ENCODE measurements at places on chromosomes 1 and 21.

GRCh38 chr1:161298116-161298515 lies 11.7 kb downstream of the MPZ start:
- DNase-seq: no peak

GRCh38 chr1:4006676-4007374 lies 106.8 kb upstream of the C1orf174 start:
- DNase-seq: no peak

DNA sequence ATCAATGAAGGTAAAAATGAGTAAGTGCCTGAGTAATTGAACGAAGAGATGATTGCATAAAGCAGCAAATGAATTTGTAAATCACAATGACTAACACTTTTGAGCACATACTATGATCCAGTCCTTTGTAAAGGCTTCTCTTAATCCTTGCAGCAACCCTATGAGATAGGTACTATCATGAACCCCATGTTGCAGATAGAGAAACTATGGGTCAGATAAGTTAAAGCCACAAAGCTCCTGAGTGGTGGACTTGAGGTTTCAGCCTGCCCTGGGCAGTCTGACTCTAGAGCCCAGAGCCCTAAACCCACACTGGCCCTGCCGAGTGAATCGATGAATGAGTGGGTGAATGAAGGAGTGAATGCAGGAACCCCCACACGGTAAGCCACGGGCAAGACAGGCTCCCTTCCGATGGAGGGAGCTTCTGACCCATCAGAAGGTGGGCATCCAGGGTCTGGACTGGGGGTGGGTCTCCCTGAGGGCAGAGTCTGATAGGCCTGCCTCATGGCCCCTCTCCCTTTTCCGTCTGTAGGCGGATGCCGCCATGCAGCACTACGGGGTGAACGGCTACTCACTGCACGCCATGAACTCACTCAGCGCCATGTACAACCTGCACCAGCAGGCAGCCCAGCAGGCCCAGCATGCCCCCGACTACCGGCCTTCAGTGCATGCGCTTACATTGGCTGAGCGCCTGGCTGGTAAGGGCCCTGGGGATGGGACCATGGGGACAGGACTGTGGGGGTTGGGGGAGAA lies 17.0 kb downstream of the DMBX1 start:
- DNase-seq: peak; percentile 88

GRCh38 chr1:89757532-89757931 lies 63.3 kb upstream of the LRRC8D start:
- no peak for DNase-seq

GRCh38 chr1:8567146-8567545 lies 249.2 kb downstream of the SLC45A1 start:
- DNase-seq: peak; percentile 24

GRCh38 chr1:226960256-226960655 lies 20.2 kb downstream of the COQ8A start:
- no peak for DNase-seq

GRCh38 chr1:232999956-233000625 lies 49.7 kb downstream of the NTPCR start:
- no peak for DNase-seq

GRCh38 chr1:239250353-239251035 lies 135.9 kb upstream of the CHRM3 start:
- DNase-seq: peak; percentile 97

DNA sequence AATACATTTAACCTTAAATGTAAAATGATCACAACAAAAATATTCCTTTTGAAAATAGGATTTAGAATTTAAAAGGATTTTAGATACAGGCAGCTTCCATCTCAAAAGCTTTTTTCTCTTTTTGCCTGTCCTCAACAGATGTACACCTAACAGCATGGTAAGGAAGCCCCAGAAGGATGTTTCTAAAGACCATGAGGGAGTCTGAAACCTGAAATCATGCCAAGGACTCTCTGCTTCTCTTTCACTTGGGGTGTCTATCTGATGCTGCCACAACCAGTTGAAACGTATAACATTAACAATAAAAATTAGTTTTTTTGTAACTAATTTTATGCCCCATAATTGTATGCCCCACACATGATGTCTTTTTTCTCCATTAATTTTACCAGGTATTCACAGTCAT lies 5.4 kb upstream of the ZNF281 start:
- no peak for DNase-seq

DNA sequence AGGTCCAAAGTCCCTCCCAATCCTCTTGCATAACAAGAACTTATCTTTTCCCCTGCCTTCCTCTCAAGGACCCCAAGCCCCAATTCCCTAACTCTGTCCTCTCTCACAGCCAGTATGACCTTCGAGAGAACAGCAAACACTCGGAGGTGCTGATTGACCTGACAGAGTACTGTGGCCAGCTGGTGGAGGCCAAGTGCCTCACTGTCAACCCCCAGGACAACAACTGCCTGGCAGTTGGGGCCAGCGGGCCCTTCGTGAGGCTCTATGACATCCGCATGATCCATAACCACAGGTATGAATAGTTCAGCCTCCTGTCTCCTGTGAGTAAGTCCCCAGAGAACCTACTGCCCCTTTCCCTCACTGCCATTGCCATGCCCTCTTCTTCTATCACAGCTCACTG lies 29.9 kb upstream of the TMEM222 start:
- peak; percentile 37 for DNase-seq

DNA sequence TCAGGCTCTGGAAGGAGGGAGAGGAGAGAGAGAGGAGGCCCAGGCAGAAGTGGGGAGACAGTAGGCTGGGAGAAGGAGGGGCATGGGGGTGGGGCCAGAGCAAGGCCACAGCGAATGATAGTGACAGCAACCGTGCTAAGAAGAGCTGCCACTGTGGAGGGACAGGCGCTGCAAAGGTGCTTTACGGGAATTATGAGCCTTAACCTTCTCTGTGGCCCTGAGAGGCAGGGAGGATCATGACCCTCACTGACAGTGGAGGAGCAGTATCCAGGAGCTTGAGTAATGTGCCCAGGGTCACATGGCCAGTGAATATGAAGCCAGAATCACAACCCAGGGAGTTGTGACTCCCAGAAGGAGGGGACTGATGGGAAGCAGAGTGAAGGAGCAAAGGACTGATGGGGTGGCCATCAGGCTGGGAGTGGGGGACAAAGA lies 53.4 kb upstream of the RPL11 start:
- DNase-seq: no peak

DNA sequence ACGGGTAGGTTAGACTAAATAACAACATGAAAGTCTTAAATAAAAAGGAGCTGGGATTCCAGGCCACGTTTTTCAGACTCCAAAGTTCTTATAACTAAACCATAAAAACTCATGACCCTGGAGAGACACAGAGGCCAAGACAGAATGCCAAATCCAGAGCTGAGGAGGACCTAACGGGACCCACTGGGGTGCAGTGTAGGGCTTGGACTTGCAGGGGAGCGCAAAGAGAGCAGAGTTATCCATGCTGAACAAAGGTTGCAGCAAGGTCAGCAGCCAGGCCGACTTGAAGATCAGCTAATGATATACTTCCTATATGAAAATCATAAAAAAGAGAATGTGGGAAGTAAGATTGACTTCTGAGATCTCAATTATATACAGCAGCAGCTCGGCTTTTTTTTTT lies 237.1 kb downstream of the TM2D1 start:
- DNase-seq: no peak

- DNase-seq: no peak
These were observed 68.5 kb downstream of the PCP4 start for GRCh38 chr21:39935716-39936115.

- DNase-seq: no peak
These were observed 115.0 kb upstream of the TMPRSS2 start for GRCh38 chr21:41622831-41623548.

DNA sequence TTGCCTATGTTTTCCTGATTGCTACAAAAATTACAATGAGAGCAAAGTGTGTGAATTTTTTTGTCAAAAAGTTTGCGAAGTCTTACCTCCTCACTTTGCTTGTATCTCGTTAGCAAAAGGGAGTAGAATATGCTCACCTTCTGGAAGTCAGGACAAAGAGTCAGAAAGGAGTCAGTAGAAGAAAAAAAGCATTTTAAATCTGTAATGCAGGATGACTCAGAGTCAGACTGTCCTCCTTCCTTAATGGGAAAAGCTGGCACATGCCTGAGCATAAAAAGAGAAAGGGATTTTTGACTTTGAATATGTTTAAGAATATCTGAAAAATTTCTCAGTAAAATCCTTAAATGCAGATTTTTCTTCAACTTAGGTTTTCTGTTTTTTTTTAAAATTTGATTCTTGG lies 14.2 kb upstream of the VN1R5 start:
- peak; percentile 19 for DNase-seq

DNA sequence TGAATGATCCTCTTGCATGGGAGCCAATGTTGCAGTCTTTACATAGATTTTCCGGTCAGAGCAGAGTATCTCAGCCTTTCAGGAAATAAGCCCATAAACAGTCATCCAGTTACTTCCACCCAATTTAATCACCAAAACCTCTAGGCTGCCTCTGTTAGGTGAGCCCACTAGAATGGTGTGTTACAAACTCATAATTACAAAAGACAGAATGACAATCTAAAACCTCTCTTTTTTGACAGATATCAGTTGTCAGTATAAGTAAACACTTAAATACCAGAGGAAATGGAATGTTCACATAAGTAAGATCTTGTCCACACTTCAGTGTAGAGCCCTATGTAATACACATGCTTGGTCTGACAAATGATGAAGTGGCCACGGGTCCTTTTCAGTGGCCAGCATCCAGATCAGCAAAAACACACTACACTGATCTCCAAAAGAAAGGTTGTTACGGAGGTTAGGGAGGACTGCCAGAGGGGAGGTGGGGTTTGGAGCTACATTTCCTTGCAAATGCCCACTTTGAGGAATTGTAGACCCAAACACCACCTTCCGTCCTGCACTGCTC lies 71.3 kb upstream of the FBXO28 start:
- DNase-seq: no peak

DNA sequence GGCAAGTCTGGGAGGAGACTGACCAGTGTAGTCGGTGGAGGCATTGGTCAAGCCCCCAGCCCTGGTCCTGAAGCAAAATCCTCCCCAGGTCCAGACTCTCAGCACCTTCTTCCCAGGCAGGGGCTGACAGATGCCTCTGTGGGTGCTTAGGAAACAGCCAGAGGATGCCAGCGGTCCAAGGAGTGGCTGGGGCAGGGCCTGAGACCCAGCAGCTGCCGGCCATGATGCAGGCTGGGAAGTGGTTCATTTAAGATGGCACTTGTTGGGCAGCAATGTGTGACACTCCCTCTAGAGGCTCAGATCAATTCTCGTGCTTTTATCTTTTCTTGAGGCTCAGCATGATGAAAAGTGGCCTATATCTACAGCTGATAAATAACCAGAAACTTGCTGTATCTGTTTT lies 165.0 kb upstream of the VAMP3 start:
- DNase-seq: no peak

GRCh38 chr1:157878059-157878458 lies 36.5 kb upstream of the CD5L start:
- DNase-seq: peak; percentile 58

- no peak for DNase-seq
These were observed 23.9 kb upstream of the RUNX3 start for GRCh38 chr1:24954022-24954421.

DNA sequence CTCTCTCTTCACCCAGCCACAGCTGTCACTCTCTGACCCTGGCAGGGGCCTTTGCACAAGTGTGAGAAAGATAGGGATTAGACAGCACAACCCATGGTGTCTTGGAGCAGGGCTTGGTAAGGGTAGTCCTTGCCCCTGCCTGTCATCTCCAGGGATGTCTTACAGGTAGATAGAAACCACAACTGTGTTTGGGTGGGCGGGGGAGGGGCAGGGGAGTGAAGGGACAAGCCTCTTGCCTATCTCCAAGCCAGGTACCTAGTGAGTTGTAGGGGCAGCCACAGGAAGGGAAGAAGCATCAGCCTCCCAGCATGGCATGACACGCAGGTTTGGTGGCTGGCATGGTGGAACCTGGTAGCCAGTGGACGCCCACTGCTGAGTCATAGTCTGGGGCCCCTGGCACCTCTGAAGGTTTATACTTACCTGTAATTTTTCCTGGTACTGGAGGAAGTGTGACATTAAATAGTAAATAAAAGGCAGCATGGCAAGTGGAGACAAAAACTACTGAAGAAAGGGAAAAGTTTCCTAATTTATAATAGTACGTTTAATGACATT lies 97.5 kb downstream of the CLEC20A start:
- peak; percentile 71 for DNase-seq

- DNase-seq: peak; percentile 68
These were observed 4.5 kb downstream of the TNFSF4 start for GRCh38 chr1:173202424-173203145.

DNA sequence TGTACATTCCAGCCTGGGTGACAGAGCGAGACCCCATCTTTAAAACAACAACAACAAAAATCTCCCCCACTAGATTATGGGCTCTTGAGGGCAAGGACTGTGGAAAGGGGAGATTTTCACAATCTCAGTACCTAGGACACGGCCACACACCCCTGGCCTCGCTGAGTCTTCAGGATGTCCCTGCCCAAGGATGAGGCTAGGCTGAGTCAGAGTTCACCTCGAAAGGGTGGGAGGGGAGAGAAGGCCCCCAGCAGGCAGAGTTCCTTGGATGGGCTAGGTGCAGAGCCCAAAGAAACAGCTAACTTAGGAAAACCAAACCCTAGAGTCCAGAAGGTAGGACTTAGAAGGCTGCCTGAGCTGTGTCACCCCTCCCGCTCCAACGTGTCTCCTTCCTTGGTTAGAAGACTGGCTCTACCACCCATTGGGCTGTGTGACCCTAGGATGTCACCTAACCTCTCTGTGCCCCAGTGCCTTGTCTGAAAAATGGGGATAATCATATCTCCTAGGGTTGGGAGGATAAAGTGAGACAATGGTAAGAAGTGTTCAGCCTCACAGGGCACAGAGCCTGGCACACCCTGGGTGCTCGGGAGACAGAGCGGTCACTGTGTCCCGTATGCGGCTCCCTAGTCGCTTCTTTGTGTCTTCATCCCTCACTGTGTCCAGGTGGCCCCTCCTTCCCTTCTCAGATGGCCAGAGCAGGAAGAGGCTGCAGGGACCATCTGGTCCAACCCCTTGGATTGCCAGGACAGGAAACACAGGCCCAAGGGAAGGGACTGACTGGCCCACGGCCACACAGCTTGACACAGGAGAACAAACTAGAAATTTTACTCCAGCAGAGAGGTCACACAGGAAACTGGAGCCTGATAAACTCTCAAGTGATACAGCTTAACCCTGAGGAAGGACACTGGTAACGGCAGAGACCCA lies 11.2 kb downstream of the TRIM62 start:
- no peak for DNase-seq

DNA sequence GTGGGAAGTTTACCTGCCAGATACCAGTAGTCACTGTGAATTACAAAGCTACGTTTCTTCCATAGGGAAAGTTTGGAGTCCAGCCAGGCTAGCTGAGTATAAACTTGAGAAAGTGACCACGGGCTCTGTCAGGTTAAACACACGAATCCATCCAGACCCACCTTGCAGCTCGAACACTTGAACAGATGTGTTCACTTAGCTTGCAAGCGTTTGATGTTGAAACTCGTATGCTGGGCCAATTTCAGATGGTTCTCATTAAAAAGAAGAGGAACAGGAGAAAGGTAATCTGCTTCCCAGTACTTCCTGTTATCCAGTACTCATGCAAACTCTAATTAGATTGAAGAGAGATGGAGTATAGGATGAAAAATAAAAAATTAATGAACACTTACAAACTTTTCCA lies 636.4 kb downstream of the SMYD3 start:
- DNase-seq: no peak
